ENCODE measurements at places on chromosomes 1 and 21.

- DNase-seq: no peak
These were observed 29.0 kb downstream of the TP73 start for GRCh38 chr1:3681231-3681897.

DNA sequence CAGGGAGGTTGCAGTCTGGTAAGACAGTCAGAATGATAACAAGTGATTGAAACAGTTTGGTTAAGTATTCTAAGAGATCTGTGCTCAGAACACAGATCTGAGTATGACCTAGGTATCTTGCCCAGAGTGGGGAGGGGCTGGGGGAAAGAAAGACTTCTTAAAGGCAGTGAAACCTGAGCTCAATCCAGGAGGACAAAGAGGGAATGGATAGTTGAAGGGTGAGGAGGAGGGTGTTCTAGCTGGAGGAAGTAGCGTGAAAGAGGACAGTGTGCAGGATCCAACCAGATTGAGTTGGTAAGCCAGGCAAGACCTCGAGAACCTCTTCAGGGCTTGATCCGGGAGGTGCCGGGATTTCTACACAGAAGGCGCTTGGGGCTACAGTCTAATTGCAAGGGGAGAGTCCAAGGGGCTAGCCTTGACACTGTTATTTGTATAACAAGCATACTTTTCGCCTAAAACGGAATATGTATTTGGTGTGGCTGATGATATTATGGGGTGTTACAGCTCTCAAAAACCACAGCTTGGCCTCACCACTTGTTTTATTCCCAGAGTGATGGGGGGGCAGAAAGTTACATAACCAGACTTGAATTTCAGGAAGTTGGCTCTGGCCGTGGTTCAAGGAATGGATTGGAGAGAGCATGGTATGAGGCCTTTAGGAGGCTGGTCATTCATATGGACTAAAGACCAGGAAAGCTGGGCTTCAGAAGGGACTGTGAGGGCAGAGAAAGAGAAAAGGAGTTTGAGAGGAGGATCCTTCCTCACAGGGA lies 19.1 kb downstream of the RCSD1 start:
- DNase-seq: no peak

DNA sequence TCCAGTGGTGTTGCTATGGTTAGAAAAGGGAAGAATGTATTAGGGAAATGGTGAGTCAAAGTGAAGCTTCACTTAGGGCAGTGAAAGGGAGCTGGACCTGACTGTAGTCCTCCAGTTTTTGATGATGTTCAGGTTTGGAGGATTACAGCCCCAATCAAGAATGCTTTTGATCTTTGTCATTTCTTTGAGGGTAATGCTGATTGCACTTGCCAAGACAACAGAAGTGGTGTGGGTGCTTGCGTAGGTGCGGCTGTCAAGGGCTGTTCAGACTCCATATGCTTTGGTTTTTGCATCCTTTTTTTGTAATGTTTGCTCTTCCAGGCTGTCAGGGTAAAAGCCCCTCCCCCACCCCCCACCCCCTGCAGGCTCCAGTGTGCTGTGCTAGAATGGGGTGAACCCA lies 38.9 kb downstream of the HHAT start:
- DNase-seq: no peak

DNA sequence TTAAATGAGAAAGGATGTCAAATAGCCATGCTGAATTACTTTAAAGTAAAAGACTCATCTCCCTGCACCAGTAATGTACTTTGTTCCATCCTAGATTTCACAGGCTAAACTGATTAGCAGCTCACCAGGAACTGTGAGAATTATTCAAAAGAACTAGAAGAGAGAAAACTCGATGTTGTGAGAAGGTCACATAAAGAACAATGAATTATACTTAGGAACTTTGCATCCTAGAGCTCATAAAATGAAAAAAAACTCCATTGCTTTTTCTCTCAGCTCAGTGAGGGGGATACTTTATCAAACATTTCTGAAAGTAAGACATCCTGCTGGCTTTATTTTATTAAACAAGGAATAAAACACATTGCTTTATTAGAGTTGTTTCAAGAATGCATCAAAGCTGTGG lies 278.5 kb downstream of the MRPL39 start:
- no peak for DNase-seq

DNA sequence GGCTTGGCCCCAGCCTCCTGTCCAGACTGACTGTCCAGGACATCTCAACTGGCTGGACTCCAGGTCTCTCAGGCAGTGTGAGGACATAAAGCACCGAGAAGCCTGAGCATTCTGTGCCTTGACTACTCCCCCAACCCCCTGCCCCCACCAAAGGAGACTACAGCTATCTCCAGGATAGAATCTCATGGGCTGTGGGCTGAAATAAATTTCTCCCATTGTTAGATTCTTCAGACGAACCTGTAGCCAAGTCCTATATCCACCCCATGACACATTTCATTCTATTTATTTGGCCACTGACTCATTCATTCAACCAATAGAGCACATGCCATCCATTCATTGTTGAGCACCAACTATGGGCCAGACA lies 11.4 kb downstream of the VWA5B1 start:
- no peak for DNase-seq

DNA sequence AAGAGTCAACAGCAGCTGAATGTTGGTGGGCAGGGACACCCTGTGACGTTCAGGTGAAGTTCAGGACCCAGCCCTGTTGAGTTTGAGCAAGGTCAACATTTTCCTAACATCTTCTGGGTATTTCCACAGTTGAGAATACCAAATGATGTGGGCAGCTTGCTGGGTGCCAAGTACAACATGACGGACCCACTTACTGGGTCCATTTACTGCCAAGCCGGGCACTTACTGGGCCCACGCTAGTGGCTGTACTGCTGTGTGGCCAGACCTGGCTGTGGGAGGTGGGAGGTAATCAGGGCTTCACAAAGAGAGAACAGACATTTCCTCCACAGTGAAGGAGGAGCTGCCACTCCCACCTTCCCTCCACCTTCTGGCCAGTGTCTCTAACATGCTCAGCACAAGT lies 99.2 kb downstream of the PSMG1 start:
- DNase-seq: no peak

DNA sequence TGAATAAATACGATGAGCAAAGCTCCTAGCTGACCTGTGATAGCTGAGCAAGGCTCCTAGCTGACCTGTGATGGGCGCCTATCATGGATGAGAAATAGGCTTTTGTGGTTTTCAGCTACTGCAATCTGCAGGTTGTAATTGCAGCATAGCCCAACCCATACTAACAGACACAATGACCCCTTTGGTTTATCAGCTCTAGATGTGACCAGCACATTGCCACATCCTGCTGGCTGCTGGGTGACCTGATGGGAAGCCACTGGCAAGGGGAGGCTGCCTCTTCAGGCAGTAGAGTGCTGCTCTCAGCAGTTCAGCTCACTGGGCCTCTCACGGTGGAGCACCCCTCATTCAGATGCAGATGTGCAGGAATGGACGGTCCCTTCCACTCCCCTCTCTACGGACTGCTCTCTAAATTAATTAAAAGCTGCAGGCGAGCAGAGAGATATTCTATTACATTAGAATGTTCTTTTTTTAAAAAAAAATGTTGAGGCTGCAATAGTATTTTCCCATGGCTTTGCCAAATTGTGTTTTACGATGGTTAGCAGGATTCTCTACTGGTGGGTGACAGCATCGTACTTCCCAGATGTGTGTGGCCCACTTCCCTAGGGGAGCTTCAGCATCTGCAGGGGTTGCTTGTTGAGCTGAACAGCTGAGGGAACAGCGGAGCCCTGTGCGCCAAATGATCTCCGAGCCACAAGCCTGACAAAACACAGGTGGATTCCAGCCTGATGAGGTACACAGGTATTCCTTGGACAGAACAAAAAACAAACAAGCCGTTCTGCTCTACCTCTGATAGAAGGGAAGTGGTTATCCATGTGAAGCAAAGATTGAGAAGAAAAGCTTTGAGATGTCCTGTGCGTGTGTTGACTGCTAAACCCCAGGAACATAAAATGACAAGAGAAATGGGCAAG lies 65.0 kb downstream of the SYT6 start:
- no peak for DNase-seq

- DNase-seq: peak; percentile 49
These were observed 126.1 kb downstream of the CDC42BPA start for GRCh38 chr1:227192163-227192562.

GRCh38 chr21:31753949-31754707 lies 22.2 kb upstream of the SCAF4 start:
- DNase-seq: no peak

GRCh38 chr1:239392271-239392670 lies 5.9 kb downstream of the CHRM3 start:
- DNase-seq: peak; percentile 12

GRCh38 chr21:42236693-42237092 lies 17.8 kb downstream of the ABCG1 start:
- DNase-seq: peak; percentile 50

DNA sequence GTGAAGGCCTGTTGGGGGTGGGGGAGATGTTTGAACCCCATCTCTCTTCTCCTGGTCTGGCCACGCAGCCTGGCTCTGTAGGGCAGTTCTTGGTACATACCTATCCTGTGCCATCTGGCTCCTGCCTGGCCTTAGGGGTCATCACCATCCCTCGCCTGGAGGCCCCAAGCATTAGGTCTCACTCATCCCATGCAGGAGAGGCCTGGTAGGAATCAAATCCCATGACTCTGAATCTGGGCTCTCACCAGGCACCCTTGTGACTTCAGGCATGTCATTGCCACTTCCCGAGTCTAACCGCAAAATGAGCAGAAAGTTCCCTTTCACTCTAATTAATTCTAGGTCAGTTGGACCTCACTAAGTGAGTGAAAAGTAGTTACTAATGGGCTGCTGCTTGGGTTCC lies 37.2 kb downstream of the ETNK2 start:
- no peak for DNase-seq

GRCh38 chr1:229768232-229768631 lies 142.2 kb downstream of the URB2 start:
- no peak for DNase-seq

- DNase-seq: no peak
These were observed 146.7 kb upstream of the COL6A1 start for GRCh38 chr21:45834821-45835293.

DNA sequence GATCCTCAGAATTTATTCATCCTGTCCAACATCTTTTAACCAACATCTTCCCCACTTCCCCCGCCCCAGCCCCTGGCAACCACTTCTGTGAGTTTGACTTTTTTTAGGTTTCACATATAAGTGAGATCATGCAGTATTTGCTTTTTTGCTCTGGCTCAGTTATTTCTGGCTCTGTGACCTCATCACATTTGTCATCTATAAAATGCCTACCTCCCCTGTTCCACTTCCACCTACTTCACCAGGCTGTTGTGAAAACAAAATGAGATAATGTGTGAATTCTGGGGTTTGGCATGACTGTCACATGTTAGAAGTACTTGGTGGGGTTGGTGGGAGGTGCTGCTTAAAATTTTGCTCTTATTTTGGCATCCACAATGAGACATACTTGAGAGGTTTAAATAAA lies 18.4 kb downstream of the HHAT start:
- no peak for DNase-seq

DNA sequence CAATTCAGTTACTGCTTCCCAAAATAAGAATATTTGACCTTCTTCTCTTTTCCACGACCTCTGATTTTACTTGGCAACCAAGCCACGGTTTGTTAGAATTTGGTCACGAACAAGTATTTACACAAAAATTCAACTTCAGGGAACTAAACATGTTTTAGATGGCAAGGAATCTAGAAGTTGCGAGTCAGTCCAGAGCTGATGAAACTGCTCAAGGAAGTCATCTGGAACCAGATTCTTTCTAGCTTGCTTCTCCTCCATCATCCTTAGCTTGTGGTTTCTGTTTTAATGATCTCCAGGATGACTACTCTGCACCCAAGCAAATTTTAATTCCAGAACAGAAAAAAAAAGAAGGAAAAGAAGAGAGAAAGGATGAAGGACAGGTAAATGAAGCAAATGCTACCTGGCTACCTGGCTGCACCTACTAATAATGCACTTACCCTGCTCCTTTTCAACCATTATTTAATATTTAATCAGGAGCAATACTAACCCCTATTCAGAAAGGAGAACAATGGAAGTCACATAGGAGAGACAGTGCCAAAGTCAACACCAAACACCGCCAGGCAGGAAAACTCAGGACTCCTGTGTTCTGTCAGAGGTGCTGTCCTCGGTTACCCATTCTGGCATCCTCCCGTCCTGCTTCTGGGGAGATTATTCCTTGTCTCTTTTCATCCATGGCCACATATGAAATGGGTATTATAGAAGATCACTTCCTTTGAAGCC lies 54.2 kb upstream of the RGS7 start:
- DNase-seq: no peak

DNA sequence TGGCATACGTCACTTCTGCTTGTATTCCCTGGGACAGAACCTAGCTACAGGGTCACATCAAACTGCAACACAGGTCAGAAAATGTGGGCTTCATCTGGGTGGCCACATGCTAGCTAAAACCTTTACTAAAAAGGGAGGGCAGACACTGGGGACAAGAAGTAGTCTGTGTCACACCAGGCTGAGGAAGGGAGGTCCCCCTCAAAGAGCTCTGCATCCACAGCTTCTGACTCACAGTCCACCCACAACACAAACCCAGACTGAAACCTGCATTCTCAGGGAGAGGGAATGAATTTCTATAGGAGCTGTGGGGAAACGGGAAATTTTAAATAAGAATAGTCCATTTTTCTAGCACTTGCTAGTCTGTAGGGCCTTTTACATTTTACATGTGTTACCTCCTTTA lies 16.2 kb downstream of the OLIG2 start:
- no peak for DNase-seq

DNA sequence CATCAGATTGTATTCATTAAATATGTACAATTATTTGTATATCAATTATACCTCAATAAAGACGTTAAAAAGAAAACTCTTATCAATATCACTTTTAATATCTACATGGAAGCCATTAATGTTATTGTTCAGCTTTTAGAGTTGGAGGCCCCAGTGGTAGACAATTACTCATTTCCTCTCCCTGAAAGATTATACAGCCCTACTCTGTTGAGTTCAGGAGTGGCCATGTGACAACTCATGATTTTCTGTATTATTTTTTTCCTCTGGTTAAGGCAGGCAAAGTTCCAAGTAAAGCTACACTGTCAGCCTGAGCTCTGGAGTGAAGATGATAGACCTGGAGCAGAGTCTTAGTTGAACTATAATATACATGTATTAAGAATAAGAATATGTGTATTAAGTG lies 247.9 kb upstream of the B3GALT2 start:
- no peak for DNase-seq

DNA sequence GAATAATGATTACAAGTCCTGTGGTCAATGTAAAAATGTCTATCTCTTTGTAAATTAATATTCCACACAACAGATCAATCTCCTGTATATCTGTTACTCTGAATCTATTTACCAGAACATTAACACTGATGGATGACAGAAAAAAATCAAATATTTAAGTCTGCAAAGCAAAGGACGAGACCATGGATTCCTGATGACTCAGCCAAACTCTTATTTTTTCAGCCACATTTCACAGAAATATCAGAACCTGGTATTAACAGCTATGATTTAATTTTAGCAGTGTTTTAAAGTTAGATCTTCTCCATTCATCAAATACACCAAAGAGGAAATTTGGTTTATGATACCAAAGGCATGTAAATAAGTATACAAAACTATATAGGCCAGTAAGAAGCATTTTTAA lies 46.1 kb downstream of the FAF1 start:
- no peak for DNase-seq

Measured in Jurkat, Clone E6-1 (cell line).